ENCODE measurements at places on chromosomes 2 and 18.

- DNase-seq = no peak
Measured at GRCh38 chr2:118078734-118079133, 9.5 kb upstream of the INSIG2 start.

GRCh38 chr2:1831620-1832367 lies 87.5 kb upstream of the PXDN start:
- no peak for DNase-seq

- no peak for DNase-seq
Measured at GRCh38 chr18:79881695-79882094, 69.8 kb downstream of the SLC66A2 start.

DNA sequence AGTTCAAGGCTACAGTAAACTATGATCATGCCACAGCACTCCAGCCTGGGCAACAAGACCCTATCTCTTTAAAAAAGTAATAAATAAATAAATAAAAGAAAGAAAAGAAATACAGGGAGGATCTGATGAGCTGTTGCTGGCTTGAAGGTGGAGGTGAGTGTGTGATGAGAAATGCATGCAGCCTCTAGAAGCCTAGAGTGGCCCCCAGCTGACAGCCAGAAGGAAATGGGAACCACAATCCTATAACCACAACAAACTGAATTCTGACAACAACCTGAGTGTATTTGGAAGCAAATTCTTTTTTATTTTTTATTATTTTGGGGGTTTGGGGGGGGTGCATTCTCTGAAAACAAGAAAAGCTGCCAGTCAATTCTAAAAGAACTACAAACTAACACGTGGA lies 14.6 kb downstream of the NOL10 start:
- DNase-seq = no peak

DNA sequence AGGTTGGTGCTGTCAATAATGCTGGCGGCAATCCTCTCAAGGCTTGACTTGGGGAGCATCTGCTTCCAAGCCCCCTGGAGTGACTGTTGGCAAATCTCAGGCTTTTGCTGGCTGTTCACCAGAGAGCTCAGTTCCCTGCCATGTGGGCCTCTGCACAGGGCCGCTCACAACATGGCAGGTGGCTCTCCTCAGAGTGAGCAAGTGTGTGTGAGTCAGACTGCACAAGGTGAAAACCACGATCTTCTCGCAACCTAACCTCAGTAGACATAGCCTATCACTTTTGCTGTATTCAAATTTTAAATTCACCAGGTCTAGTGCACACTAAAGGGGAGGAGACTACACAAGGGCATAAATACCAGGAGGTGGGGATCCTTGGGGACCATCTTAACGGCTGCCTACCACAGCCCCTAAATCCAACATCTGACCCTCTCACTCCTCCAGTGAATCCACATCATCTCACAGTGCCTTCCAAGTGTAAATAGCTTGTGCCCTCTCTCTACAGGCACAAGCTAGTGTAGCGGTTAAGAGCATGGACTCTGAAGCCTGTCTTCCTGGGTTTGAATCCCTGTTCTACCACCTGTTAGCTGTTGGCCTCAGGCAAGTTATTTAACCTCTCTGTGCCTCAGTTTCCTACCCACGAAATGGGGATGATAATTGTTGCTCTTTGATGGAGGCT lies 187.7 kb upstream of the CXCR4 start:
- no peak for DNase-seq

DNA sequence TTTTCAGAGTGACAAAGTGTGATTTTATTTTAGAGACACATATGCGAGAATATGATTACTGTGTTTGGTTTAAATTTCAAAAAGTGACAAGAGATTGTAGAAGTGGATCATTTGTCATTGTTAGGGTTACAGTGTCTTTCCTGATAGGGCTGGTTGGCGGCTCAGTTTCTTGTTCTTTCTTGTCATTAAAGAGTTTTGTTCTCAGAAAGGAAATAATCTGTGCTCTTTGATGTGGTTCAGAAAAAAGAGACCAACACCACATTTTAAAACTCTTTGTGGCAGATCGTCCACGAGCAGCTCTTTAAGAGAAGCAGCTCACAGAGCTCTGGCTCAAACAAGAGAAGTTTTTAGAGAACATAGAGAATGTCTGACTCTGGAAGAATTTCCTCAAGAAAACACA lies 45.6 kb upstream of the ZNF532 start:
- no peak for DNase-seq

- no peak for DNase-seq
Measured at GRCh38 chr2:105150231-105150630, 91.3 kb upstream of the GPR45 start.

GRCh38 chr2:48691935-48692691 lies 63.4 kb downstream of the LHCGR start:
- DNase-seq = no peak

DNA sequence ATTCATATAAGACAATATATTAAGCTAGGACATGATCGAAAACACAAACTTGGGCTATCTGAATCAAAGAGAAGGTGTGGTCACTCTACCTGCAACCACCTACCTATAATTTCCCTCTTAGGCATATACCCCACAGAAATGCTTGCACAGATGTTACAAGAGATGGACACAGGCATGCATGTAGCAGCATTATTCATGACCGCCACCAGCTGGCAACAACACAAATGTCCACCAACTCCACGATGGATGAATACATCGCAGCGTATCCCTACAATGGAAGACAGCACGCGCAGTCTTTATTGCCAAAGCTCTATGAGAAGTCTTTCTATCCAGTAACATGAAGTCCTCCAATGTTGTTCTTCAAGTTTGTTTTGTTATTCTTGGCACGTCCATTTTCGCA lies 90.8 kb downstream of the ARL4C start:
- DNase-seq = no peak

GRCh38 chr2:233032551-233033320 lies at the start of gene NEU2:
Gene NEU2 (plus strand): TSS chr2:233032672. CDS start chr2:233032672, 0 bp downstream.
- no peak for DNase-seq

DNA sequence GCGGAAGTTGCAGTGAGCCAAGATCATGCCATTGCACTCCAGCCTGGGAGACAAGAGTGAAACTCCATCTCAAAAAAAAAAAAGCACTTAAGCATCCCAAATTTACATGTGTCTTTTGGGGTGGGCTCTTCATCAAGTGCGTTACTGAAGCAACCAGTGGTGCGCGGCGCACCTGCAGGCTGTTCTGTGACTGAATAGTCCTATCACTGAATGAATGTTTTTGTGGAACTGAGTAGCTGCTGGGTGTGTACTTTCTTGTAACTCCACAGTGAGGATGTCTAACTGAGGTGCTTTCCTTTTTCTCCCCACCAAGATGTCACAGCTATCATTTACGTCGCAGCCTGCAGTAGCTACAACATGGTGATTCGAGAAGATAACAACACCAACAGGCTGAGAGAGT lies 17.0 kb downstream of the CHMP1B start:
- DNase-seq = no peak

- peak; percentile 92 for DNase-seq
Measured at GRCh38 chr18:41075212-41075611, 879.8 kb upstream of the PIK3C3 start.

DNA sequence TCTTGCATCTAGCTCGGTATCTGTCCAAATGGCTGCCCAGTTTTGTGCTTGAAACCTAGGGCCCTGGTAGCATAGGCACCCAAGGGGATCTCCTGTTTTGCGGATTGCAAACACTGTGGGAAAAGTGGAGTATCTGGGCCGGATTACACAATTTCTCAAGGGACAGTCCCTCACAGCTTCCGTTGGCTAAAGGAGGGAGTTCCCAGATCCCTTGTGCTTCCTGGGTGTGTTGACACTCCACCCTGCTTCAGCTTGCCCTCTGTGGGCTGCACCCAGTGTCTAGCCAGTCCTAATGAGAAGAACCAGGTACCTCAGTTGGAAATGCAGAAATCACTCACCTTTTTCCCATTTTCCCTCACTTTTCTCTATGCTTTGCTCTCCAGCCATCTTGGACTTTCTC lies 35.5 kb downstream of the RPRM start:
- no peak for DNase-seq

DNA sequence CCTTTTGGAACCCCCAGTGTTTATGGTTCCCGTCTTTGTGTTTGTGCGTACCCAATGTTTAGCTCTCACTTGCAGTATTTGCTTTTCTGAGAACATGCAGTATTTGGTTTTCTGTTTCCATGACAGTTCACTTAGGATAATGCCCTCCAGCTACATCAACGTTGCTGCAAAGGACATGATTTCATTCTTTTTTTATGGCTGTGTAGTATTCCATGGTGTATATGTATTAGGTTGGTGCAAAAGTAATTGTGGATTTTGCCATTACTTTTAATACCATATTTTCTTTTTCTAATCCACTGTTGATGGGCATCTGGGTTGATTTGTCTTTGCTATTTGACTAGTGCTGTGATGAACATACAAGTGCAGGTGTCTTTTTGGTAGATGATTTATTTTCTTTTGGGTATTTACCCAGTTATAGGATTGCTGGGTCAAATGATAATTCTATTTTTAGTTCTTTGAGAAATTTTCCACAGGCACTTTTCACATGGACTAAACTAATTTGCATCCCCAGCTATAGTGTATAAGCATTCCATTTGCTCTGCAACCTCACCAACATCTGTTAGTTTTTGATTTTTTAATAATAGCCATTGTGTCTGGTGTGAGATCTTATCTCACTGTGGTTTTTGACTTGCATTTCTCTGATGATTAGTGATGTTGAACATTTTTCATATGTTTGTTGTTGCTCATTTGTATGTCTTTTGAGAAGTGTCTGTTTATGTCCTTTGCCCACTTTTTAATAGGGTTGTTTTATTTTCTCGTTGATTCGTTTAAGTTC lies 63.6 kb downstream of the CERS6 start:
- no peak for DNase-seq

DNA sequence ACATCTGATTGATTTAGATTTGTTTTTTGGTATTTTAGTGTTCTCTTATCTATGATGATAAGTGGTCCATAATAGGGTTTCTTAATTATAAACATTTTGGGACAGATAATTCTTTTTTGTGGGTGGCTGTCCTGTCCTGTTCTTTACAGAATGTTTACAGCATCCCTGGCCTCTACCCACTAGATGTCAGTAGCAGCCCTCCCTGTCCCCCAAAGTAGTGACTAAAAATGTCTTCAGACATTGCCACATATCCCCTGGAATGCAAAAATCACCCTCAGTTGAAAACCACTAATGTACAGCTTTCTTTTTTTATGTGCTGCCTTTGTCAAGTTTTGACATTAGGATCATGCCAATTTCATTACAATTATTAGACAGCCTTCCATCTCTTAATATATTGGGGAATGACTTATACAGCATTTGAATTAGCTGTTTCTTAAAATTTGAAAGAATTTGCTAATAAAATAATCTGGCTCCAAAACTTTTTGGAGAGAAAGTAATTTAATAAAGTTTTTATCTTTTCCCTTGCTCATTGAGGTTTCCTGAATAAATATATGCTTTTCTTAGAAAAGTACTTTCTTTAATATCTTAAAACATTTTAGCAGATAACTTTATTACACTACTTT lies 19.5 kb downstream of the WIPF1 start:
- peak; percentile 83 for DNase-seq

- DNase-seq = no peak
Measured at GRCh38 chr2:8212239-8212638, 469.6 kb upstream of the ID2 start.

- DNase-seq = no peak
Measured at GRCh38 chr2:235923859-235924674, 244.1 kb downstream of the GBX2 start.

DNA sequence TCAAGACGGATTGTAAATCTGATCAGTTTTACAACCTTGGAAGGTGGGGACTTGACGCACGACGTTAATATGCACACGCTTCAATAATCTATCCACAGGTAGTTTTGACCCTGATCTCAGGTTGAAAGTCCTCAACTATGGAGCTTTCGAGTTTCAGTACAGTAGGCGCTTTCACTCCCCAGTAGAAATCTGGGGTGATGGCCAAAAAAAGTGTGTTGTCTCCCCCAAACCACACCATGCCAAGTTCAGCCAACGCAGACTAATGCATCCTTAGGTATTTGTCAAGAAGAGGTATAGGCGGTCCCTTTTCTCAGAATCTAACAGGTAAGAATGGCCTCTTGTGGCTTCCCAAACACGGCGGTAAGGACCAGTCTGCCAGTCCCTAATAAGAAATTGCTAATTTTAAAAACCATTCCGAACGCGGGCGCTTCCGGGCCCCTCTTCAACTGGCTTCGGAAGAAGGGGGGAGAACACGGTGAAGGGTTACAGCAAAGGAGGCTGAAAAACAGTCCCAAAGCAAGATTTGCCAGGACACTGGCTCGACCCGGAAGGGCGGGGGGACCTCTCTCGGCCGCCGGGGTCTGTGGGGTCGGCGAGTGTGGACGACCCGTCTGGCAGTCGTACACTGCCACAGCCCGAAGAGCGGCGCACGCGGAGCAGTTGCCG lies 659 bp downstream of the FAM210A start:
- DNase-seq = no peak

- DNase-seq = no peak
Measured at GRCh38 chr2:158774681-158775080, 20.4 kb upstream of the DAPL1 start.

DNA sequence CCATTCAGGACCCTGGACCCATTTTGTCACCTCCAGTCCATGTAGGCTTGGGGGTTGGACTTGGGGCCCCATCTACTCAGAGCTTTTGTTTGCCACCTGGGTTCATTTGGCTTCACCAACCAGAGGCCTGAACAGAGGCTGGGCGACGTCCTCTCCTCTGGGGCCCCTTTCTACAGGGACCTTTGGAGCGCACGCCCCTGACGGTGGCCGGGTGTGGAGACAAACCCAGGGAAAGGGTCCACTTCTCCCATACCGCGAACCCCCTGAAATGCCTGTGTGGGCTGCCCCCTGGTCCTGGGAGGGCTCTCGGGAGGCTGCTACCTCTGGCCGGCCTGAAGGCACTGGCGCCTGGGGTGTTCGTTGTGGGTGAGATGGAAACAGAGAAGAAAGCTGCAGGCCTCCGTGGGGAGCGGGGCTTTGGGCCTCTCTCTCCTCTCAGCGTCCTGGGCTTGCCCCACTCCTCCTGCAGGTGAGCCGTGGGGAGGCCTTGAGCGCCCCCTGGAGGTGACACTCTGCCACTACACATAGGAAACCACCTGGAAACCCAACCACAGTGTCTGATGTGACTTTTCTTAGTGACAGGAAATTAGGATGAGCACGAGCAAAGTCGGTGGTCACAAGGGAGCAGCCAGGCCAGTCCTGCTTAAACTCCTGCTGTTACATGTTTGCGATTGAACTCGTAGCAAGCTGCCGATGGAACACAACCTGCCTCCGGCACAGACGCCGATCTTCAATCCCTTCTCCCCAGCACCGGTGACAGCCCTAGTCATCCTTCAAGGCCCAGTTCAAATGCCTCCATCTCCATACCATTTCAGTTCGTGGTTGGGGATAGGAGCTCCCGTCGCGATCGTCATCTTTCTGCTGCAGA lies 12.0 kb upstream of the NTSR2 start:
- DNase-seq = no peak

DNA sequence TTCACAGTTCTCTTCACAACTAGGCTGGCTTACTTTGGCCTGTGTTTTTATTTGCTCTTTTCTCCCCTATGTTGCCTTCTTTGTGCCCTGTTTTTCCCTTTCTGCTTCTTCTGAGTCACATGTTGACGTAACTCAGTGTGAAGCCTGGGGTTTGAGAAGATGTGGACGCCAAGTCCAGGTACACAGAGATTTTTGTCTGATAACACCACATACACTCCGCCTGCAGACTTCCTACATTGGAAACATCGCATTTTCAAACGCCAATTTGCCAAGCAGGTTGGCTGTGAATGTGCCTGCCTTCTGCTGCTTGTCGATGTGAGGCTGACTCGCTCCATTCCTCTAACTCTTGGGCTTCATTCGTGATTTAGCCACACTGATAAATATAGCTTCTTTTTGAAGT lies 62.6 kb upstream of the FN1 start:
- DNase-seq = peak; percentile 14
